ENCODE measurements at places on chromosomes 16 and 17. TPM values are rescaled to one million over a fixed set of nuclear protein-coding genes. Genes with fewer than 3 reads are reported as not detected.

FA2H gene
- total RNA-seq = not detected

CNTROB gene
- total RNA-seq = 27.2 TPM

- H3K4me3 ChIP-seq = no peak within 1 kb of the TSS
- no peaks in the 10 kb centered on the region for H3K4me1 ChIP-seq
- H3K27ac ChIP-seq = no peak within 1 kb of the TSS
- peaks cover 11% of the 10 kb centered on the region for H3K27me3 ChIP-seq
Measured at GRCh38 chr16:799948-800833, at the start of gene GNG13. GNG13 (minus strand) TSS chr16:800734; CDS start chr16:799077, 1,657 bp downstream.

DNA sequence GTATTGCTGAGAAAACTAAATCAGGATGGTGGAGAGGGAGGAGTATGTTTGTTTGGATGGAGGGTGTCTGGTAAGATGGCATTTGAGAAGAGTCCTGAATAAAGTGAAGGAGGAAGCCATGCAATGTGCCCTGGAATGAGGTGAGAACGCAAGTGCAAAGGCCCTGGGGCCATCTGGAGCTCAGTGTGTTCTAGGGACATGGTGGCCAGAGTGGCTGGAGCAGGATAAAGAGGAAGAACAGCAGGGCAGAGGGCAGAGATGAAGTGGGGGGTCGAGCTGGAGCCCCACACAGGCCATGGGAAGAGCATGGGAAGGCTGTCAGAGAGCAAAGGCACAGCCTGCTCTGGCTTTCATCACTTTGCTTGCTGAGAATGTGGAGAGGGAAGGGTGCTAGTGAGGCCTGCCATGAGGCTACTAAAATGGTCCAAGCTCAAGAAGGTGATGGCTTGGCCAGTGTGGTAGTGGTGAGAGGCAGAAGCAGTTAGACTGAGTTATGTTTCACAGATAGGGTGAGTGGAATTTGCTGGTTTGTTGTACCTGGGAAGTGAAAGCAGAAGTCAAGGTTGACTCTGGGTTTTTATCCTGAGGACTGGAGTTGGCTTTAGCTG, 234.1 kb downstream of the FOXL1 start:
- no peaks in the 10 kb centered on the region for H3K4me1 ChIP-seq
- no peak for DNase-seq
- H3K4me3 ChIP-seq = no peak overlapping the region

DNA sequence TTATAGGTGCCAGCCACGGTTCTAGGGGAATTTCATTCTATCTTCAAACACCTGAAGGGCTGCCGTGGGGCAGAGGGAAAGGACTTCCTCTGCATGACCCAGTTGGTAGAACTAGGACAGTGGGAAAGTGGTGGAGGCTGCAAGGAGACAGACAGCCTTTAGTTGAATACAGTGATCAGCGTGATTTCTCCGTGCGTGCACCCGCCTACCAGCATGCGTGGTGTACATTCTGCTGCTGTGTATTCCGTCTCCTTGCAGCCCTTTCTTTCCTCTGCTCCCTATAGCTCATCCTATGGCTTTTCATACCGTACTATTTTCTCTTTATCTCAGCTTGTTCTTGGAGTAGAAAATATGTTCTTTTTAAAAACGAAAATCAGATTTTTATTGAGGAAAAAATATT, 146.9 kb downstream of the MRM1 start:
- H3K4me1 ChIP-seq = no peaks in the 10 kb centered on the region
- H3K4me3 ChIP-seq = no peak overlapping the region
- DNase-seq = no peak
- no peak overlapping the region for H3K27ac ChIP-seq
- no peaks in the 10 kb centered on the region for H3K27me3 ChIP-seq

- H3K27ac ChIP-seq = no peak overlapping the region
- no peak overlapping the region for H3K4me3 ChIP-seq
- peaks cover 47% of the 10 kb centered on the region for H3K36me3 ChIP-seq
- no peaks in the 10 kb centered on the region for H3K27me3 ChIP-seq
Measured at GRCh38 chr16:57470711-57471110, 8.2 kb downstream of the POLR2C start.

DNA sequence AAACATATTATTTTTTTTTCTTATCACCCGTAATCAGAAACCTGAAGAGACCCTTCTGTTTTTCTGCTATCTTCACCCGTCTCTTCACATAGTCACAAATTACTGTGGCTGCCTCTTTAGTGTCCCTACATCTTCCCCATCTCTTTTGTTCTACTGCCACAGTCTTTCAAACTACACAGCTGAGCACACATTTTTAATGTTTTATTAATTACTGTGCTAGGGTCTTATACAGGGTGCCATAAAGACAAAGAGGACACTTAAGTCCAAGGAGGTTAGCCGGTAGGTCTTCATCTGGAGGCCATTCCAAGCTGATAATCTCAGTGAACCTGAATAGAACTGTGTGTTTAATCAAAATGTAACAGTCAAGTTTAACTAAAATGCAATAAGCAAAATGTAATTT, 20.7 kb downstream of the CNTNAP4 start:
- no peaks in the 10 kb centered on the region for H3K36me3 ChIP-seq
- H3K4me3 ChIP-seq = no peak overlapping the region
- DNase-seq = no peak
- H3K27ac ChIP-seq = no peak overlapping the region

DNA sequence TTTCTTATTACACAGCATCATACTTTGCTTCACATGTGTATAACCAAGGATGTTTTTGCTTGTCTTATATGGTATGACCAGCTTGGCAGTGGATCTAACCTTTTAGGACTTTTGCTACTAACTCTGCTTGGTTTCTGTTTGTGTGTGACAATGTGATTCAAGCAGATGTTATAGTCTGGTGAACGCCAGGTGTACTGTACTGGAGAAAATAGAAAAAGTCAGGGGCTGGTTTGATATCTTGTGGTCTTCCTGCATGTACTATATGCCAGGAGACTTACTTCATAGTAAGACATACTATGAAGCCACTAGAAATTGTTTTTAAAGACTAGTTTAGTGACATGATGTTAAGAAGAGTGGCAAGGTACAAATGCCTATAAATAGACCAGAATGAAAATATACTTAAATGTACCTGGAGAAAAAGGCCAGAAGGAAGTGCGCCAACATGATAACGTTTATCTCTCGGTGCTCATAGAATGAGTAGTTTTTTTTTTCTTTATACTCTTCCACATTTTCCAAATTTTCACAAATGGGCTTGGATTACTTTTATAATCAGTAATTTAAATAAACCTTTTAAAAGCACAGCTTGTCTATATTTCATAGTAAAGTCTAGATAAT, 112.3 kb downstream of the PRKCA start:
- no peaks in the 10 kb centered on the region for H3K36me3 ChIP-seq
- H3K4me1 ChIP-seq = no peaks in the 10 kb centered on the region
- DNase-seq = no peak
- no peak overlapping the region for H3K4me3 ChIP-seq

GRCh38 chr17:68006797-68007196, 10.5 kb upstream of the C17orf58 start:
- DNase-seq = no peak
- H3K27ac ChIP-seq = no peak overlapping the region
- no peaks in the 10 kb centered on the region for H3K36me3 ChIP-seq
- no peak overlapping the region for H3K4me3 ChIP-seq
- H3K4me1 ChIP-seq = no peaks in the 10 kb centered on the region
- no peaks in the 10 kb centered on the region for H3K27me3 ChIP-seq

GRCh38 chr17:38616361-38616760, 10.6 kb upstream of the SRCIN1 start:
- no peak overlapping the region for H3K4me3 ChIP-seq
- H3K27me3 ChIP-seq = peaks cover 25% of the 10 kb centered on the region
- H3K27ac ChIP-seq = no peak overlapping the region
- no peaks in the 10 kb centered on the region for H3K4me1 ChIP-seq
- H3K36me3 ChIP-seq = no peaks in the 10 kb centered on the region

DNA sequence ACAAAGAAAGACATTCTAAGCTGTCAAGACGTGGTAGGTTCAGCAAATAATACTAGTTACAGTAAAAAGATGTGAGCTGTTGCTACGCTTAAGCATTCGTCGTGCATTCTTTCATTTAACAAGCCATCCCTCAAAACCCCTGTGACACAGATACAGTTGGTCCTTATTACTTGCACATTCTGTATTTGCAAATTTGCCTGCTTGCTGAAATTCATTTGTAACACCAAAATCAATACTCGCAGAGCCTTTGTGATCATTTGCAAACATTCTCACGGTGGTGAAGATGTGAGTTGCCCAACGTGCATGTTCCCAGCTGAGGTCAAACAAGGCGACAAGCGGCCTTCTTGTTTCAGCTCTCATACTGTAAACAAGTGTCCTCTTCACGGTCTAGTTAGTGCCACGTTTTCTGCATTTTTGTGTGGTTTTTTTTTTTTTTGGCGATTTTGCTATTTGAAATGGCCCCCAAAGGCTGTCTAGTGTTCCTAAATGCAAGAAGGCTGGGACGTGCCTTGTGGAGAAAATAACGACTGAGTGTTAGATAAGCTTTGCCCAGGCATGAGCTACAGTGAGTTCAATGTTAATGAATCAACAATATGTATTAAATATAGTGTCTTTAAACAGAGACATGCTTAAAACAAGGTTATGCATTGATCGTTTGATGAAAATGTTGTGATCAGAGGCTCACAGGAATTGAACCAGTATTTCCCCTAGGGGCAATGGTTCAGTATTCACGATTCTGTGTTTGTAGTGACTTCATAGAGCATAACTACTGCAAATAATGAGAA, 84.1 kb downstream of the RAB11FIP4 start:
- no peak overlapping the region for H3K27ac ChIP-seq
- no peaks in the 10 kb centered on the region for H3K4me1 ChIP-seq
- no peak for DNase-seq
- no peak overlapping the region for H3K4me3 ChIP-seq

DNA sequence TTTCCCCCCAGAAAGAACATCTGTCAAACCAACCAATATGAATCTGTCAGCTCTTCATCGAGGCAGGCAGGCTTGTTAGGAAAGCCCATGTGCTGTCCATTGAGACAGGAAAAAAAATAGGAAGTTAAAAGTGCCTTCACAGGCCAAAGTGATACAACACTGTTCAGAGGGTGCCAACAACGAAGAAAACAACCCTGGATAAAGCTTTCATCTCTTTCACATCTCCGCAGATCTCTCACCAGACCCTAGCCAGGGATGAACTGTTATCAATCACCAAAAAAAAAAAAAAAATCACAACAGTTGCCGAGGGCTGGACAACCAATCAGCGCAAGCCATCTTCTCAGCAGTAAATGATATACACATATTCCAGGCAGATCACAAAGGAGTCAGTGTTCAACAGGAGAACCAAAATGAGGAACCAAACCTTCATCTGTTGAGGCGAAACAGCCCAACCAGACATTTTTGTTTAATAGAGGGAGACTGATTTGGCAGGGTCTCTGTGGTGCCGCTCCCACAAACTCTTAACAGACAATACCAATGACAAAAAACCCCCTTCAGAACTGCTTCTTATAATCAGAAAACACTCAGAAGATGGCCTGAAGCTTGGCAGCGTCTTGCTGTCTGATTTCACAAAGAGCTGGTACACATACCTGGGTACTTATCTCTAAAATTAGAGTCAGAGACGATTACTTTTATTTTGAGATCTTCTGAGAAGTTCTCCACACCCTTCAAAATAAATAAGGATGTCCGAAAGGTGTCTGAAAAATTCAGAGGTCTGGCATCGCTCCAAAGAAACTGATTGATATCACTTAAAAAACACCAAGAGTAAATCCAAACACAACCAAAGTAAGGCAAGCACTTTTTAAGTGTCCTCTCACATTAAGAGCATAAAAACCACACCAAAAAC, 1.8 kb downstream of the MAP3K14 start:
- no peaks in the 10 kb centered on the region for H3K27me3 ChIP-seq
- peak overlapping the region; percentile 94 for H3K4me3 ChIP-seq
- no peak overlapping the region for H3K27ac ChIP-seq
- DNase-seq = peak; percentile 58
- peaks cover 79% of the 10 kb centered on the region for H3K4me1 ChIP-seq

DNA sequence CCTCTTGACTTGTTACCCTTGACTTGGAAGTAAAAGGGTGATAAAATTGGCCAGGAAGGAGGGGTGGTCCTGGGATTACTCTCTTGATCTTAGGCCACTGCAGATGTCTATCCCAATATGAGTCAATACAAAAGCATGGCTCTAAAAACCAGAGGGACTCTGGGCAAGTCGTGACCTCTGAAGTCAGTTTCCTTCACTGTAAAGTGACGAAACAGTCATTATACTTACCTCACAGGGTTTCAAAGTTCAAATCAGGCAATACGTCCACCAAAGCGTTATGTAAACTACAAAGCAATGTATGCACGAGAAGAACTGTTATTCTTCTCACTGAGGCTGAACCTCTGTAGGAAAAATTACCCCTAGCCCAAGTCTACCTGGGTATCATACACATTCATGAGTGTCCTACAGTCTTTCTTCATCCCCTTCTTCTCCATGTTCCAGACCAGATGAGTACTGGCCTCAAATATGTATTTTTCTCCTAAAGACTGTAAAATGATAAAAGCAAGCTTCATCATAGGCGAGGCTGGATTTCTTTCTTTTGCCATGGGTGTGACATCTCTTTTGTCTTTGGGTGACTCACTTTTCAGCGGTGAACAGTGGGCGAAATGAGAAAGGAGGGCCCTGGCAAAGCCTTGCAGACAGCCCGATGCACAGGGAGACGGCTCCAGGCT, 34.5 kb upstream of the CLEC18B start:
- peak overlapping the region; percentile 10 for H3K4me3 ChIP-seq
- peak overlapping the region; percentile 95 for H3K27ac ChIP-seq
- H3K36me3 ChIP-seq = peaks cover 27% of the 10 kb centered on the region
- no peaks in the 10 kb centered on the region for H3K27me3 ChIP-seq
- peak; percentile 90 for DNase-seq
- H3K4me1 ChIP-seq = peaks cover 25% of the 10 kb centered on the region

DNA sequence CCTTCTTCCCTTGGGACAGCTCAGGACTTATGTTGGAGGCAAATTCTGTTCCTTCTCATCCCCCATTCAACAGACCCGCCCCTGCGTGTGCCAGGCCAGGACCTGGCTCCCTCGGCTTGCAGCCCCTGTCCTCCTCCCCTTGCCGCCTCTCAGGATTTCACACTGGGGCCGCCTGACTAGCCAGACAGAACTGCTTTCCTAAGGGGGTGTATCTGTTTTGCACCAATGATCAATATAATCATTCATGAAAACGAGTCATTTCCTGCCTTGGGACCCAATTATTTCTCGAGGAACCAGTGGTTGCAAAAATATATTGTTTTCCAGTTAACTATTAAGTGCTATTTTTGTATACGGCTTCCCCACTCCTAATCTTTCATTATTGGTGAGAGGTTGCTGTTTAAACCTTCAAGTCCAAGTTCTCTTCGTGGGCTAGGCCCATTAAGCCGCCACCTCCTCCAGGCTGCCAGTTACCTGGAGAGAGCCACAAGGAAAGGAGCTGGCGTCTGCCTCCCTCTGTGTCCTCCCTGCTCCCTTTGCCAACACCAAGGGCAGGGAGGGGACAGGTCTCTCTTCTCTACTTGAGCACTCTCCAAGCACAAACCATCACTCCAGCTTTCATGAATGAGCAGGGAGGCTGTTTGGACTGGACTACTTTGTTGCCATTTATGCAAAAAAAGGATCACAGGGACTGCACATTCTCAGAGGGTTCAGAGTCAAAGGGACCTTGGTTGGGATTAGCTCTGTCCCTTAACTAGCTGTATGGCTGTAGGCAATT, 8.9 kb downstream of the DCAKD start:
- no peak for DNase-seq
- peaks cover 19% of the 10 kb centered on the region for H3K4me1 ChIP-seq
- H3K36me3 ChIP-seq = no peaks in the 10 kb centered on the region
- H3K27me3 ChIP-seq = no peaks in the 10 kb centered on the region

Data from GM23248 (cell line).